ENCODE measurements at places on chromosomes 6 and 20.

GRCh38 chr6:96926425-96926824 is 1.9 kb downstream of the KLHL32 start:
- no peak for DNase-seq

- no peak for DNase-seq
Measured at GRCh38 chr20:35963878-35964277, 4.5 kb upstream of the CNBD2 start.

- no peak for DNase-seq
Measured at GRCh38 chr6:101572627-101573026, 179.1 kb downstream of the GRIK2 start.

DNA sequence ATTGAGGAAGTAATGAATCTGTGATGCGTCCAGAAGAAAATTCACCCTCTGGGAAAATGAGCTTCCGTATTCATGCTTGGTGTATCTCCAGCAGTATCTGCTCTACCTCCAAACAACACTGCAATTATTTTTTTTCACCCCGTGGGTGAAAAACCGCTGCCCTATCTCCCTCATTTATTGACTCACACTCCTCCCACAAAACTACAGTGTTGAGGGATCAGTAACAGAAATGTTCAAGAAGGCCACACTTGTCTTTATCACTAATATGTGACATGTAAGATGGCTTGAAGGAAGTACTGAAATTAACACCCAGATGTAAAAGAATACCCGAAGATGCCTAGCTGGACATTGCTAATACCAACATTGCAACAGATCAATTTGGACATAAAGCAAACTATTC is 4.9 kb upstream of the TBX18 start:
- no peak for DNase-seq

- DNase-seq: no peak
Measured at GRCh38 chr6:106674541-106675229, 45.3 kb downstream of the QRSL1 start.

DNA sequence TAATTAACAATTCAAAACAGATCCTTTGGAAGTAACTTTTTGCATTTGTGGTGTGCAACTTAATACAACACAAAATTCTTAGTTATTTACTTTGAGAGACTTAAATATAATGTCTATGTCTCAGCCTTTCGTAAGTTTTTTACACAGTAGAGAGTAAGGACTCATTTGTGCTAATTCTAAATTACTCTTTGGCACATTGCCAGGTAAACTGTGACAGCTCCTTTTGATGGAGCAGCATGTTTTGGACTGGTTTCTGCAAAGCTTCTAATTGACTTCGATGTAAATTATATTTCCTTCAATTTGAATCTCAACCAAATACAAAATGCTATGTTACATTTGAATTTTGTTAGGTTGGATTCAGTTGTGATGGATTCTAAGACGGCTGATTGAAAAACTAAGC is 450.7 kb upstream of the OPRM1 start:
- DNase-seq: no peak

DNA sequence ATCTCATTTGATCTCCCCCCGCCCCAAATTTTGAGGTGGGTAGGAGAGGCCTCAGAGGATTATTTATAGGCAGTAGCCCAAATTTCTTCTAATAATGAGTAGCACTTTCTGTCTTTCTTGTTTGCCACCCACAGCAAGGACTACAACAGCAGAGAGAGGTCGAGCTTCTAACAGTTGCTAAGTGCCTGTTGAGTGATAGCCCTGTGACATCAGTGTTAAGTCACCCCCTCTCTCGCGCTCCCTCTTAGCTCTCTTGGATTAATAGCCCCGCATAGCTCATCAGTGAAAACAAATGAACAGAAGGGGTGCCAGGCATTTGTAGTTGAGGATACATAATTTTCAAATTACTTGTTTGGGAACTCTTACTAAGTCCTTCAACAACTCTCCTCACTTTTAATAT is 3.5 kb downstream of the ANKRD60 start:
- DNase-seq: no peak

Data from adipocyte (in vitro differentiated cells).